ENCODE measurements at places on chromosomes 7 and 10.

GRCh38 chr10:4448030-4448429, 378.0 kb upstream of the AKR1E2 start:
- DNase-seq, result peak; percentile 79

GRCh38 chr7:38675494-38676106, 44.4 kb upstream of the AMPH start:
- DNase-seq, result peak; percentile 31

- no peak for DNase-seq
Measured at GRCh38 chr10:86227501-86228258, 138.9 kb downstream of the GRID1 start.

DNA sequence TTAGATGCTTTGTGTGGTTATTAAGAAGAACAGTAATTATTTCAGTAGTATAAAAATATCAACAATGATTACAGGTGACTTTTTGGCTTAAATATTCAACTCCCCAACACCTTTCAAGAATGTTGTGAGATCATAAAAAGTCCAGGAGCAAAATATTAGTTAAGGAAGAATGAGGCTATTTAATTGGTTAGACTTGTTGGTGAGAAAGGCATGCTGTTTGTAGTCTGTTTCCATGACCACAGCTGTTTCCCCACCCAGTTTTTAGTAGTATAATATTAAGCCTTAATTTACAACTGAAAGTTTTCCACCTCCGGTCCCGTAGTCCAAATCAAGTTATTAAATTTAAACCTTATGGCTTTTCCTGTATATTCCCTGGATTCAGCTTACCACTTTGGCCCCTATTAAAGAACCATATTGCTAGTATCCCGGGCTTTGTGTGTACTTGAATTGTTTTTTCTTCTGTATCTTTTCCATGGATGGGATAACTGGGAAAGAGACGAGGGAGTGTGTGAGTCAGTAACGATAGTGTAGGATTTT, 133.3 kb downstream of the CELF2 start:
- DNase-seq, result no peak

GRCh38 chr10:79283616-79284015, 63.7 kb upstream of the PPIF start:
- no peak for DNase-seq

- peak; percentile 14 for DNase-seq
Measured at GRCh38 chr7:105877736-105878135, 1.3 kb upstream of the ATXN7L1 start.

- no peak for DNase-seq
Measured at GRCh38 chr10:73854310-73854709, 20.0 kb downstream of the CAMK2G start.

DNA sequence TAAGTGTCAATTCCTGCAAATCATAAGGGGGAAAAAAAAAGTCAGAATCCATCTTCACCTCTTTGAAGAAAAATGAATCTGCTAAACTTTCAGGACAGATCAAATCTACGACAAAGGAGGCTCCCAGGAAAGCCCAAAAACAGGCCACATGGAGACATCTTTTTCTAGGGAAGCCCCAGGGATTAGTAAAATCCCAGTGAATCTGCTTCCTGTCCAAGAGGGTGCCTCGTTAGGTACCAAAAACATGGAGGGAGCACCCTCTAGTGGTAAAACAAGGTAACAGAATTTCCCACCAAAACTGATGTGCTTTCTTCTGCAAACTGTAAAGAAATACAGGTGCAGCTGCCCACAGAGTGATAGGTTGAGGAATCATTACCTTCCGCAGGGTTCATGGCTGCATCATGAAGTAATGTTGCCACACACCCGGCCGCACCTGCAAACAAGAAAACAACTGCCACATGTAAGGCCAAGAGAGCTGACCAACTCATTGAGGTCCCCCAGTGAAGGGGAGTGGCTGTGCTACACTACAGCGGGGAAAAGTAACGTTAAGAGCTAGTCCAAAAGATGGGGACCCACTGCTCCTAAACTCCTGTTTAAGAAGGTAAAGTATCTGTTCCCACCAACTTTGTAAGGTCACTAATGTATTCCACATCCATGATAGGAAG, 7.9 kb downstream of the SLC25A28 start:
- DNase-seq, result peak; percentile 0

DNA sequence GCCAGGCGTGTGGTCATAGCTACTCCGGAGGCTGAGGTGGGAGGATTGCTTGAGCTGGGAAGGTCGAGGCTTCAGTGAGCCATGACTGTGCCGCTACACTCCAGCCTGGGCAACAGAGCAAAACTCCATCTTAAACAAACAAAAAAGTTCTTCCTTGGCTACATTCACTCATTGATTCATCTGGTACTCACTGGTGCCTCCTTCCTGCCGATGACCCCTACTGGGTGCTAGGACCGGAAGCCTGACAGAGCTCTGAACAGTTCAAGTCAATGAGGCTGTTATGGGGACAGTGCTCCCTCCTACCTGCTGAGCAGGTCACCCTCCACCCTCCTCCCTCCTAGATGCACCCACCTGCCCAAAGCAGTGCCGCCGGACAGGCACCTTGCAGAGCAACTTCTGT, 4.9 kb downstream of the PCOLCE start:
- no peak for DNase-seq

Measured in NCI-H446 (cell line).